ENCODE measurements at places on chromosomes 2 and 18. TPM values are rescaled to one million over a fixed set of nuclear protein-coding genes. Genes with fewer than 3 reads are reported as not detected.

Gene GPR155
- polyA plus RNA-seq, result 3.1 TPM

Gene UGT1A6
- polyA plus RNA-seq, result 0.11 TPM

Gene SERPINB4
- not detected for polyA plus RNA-seq

Gene RUFY4
- polyA plus RNA-seq, result 0.71 TPM

Gene CPS1
- polyA plus RNA-seq, result 7.8 TPM

Gene LIMS3
- polyA plus RNA-seq, result 3.8 TPM

Gene ASB18
- 0.07 TPM for polyA plus RNA-seq

Gene TMEM237
- polyA plus RNA-seq, result 52.5 TPM

Gene POTEI
- 1.1 TPM for polyA plus RNA-seq

Gene ABHD1
- polyA plus RNA-seq, result 1.3 TPM
